ENCODE measurements at places on chromosomes 1 and 21. TPM values are rescaled to one million over a fixed set of nuclear protein-coding genes. Genes with fewer than 3 reads are reported as not detected.
A peak's percentile ranks its signal among the peaks of the same experiment; 100 is the strongest.

FMO1 gene
- not detected for total RNA-seq

PKP1 gene
- 0.19 TPM for total RNA-seq

GRCh38 chr1:62045574-62045973 lies 149.1 kb upstream of the L1TD1 start:
- DNase-seq = peak; percentile 27

- DNase-seq = no peak
Measured at GRCh38 chr1:190578526-190578925, 100.9 kb upstream of the BRINP3 start.

- DNase-seq = no peak
Measured at GRCh38 chr21:45816794-45817193, 164.8 kb upstream of the COL6A1 start.

DNA sequence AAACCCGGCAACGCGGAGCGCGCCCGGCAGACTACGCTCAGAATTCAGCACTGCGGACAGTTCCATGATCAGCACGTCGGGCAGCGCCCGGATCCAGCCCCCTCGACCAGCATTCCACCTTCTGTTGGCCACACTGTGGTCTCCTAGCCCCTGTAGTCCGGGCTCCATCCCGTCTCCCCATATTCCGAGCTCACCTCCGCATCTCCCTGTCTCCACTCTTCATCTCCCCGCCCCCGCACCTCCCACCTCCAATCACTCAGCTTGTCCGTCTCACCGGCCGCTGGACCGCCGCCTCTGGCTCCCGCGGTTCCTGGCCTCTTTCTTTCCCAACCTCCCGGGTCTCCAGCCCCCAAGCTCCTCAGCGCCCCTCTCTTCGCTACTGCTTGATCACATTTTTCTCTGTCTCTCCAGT lies 500 bp downstream of the EPHA10 start:
- DNase-seq = peak; percentile 65

GRCh38 chr1:212716161-212716560 lies 16.5 kb upstream of the BATF3 start:
- no peak for DNase-seq

DNA sequence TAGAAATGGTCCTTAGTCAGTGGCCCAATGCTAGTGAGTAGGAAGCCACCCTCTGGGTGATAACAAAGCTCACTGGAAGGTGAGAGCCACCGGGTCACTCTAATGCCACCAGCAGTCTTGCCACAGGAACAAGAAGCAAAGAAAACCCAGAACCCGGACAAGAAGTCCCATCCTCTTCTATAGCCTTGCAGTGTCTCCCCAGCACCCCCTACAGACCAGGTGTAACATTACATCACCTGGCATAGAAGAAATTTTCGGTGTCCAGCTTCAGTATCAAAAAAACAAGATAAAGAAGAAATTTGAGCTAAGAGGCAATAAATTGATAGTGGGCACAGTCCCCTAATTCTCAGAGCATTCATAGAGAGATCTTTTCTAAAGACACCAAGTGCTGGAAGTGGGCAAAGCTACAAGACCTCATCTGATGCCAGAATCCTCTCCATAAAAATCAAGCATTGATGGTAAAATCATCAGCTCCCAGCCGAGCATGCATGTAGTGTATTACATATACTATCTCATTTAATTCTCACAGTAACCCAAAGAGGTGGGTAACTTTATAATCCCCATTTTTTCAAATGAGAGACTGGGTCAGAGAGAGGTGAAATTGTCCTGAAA lies 491.0 kb downstream of the MATN1 start:
- DNase-seq = no peak

GRCh38 chr21:20301395-20301794 lies 696.8 kb upstream of the NCAM2 start:
- DNase-seq = no peak

GRCh38 chr1:240611228-240611618 lies 732 bp downstream of the GREM2 start:
- DNase-seq = no peak

- peak; percentile 73 for DNase-seq
Measured at GRCh38 chr1:150976879-150977694, 2.5 kb upstream of the CERS2 start.

- no peak for DNase-seq
Measured at GRCh38 chr1:204756811-204757210, 71.3 kb upstream of the LRRN2 start.

C1orf167 gene
- not detected for total RNA-seq

GRCh38 chr1:99751877-99752504 lies 14.4 kb downstream of the FRRS1 start:
- no peak for DNase-seq

ADGRB2 gene
- total RNA-seq = 0.17 TPM

LCE1C gene
- total RNA-seq = not detected

GRCh38 chr1:164604541-164604940 lies 45.6 kb downstream of the PBX1 start:
- DNase-seq = no peak

FCGR1A gene
- total RNA-seq = not detected

GRCh38 chr1:161098210-161099068 lies at the start of gene KLHDC9:
TSS of gene KLHDC9 (plus strand) at chr1:161098361. CDS start at chr1:161098536, 175 bp downstream.
- DNase-seq = peak; percentile 88

- no peak for DNase-seq
Measured at GRCh38 chr1:19003371-19004290, 47.2 kb upstream of the IFFO2 start.

DNA sequence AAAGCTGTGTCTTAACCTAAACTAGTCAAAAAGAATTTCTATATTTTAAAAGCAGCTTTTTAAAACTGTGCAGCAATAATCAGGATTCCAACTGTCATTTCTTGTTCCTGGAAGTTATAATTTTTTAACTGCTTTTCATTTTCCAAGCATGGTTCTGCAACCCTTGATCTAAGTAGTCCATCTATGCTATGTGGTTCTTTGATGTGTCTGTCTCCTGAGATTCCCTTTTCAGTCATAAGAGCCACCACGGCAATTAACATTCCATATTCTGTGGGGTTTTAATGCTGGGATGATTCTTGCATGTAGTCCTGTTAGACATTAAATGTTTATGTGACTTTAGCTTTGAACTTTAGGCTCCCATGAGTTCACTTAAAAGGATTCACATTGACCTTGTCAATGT lies 220.4 kb downstream of the TPR start:
- DNase-seq = no peak

DNA sequence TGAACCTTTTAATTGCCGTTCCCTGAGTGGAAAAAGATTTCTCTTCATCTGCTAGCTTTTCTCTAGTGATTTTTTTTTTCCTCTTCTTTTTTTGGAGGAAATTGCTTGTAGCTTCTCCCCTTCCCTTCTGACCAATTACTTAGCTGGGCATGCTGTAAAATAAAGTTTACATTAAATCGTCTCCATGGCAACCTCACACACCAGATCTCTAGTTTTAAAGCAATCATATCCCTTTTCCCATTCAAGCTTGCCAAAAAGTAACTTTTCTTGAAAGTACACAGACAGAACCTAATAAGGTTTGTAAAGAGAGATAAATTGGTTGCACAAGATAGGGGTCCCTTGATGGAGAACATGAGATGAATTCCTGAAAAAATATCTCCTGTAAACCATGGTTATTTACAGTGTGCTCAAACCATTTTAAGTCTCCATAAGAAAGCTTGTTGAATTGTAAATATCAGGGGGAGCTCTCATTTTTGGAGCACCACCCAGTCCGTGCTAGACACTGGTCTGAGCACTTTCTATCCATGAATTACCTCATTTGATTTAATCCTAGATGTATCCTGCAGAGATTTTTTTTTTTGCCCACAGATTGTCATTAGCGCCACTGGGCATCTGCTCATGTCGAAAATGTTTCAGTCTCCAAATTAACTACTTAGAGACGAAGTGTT lies 32.6 kb upstream of the HTR1D start:
- peak; percentile 24 for DNase-seq

GRCh38 chr1:51962486-51963356 lies 27.8 kb downstream of the RAB3B start:
- no peak for DNase-seq

INTS11 gene
- 52.8 TPM for total RNA-seq
